Esophagus squamous epithelium (tissue), 5 donors: ENCODE measurements at places on chromosomes 2 and 18. TPM values are rescaled to one million over a fixed set of nuclear protein-coding genes. Genes with fewer than 3 reads are reported as not detected.

GRCh38 chr18:32548688-32549087 is 78.0 kb upstream of the GAREM1 start:
- no peaks in the 10 kb centered on the region for H3K27me3 ChIP-seq
- H3K27ac ChIP-seq, result no peak overlapping the region
- no peaks in the 10 kb centered on the region for H3K36me3 ChIP-seq

DNA sequence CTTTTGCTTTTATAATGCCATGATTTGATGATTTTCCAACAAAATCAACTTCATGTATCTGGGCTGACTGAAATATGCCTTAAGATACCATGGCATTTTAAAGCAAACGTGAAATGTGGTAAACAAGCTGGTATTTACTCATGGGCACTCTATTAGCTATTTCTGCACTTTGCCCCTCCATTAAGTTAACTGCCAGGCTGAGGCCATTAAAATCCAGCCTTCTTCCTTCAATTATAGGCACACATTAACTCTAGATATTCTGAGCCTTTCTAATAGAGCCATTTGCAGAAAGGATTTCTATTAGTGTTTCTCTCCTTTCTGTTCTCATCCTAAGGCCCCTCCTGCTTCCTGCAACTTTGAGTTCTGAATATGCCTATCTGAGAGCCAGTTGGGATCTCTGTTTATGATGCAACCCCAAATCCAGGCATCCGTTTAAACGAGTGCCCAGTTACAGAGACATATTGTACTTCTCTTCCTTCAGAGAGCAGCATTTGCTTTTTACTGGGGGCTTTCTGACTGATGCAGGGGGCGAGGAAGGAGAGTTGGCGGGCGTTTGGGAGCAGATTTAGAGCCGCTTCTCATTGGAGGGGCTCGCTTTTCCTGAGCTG is 1.6 kb upstream of the KCNJ3 start:
- no peaks in the 10 kb centered on the region for H3K36me3 ChIP-seq
- peaks cover 11% of the 10 kb centered on the region for H3K27me3 ChIP-seq
- H3K4me1 ChIP-seq, result peaks cover 27% of the 10 kb centered on the region
- H3K4me3 ChIP-seq, result peak overlapping the region; percentile 39
- no peak for DNase-seq

- H3K4me3 ChIP-seq, result no peak overlapping the region
- DNase-seq, result no peak
- H3K4me1 ChIP-seq, result no peaks in the 10 kb centered on the region
These were observed 12.2 kb downstream of the DHRS9 start for GRCh38 chr2:169081551-169081950.

GRCh38 chr18:8688816-8689215 is 16.5 kb upstream of the MTCL1 start:
- no peaks in the 10 kb centered on the region for H3K27me3 ChIP-seq
- H3K4me1 ChIP-seq, result no peaks in the 10 kb centered on the region
- H3K4me3 ChIP-seq, result no peak overlapping the region
- no peak overlapping the region for H3K27ac ChIP-seq
- no peaks in the 10 kb centered on the region for H3K36me3 ChIP-seq
- no peak for DNase-seq

The CDH2 gene
- total RNA-seq, result 0.11 TPM
